Activated CD8-positive, alpha-beta memory T cell treated with anti-CD3 and anti-CD28 coated beads, Interleukin-2, amount 50 U/mL, for 48 hours (primary cell): ENCODE measurements at places on chromosomes 6 and 20.

DNA sequence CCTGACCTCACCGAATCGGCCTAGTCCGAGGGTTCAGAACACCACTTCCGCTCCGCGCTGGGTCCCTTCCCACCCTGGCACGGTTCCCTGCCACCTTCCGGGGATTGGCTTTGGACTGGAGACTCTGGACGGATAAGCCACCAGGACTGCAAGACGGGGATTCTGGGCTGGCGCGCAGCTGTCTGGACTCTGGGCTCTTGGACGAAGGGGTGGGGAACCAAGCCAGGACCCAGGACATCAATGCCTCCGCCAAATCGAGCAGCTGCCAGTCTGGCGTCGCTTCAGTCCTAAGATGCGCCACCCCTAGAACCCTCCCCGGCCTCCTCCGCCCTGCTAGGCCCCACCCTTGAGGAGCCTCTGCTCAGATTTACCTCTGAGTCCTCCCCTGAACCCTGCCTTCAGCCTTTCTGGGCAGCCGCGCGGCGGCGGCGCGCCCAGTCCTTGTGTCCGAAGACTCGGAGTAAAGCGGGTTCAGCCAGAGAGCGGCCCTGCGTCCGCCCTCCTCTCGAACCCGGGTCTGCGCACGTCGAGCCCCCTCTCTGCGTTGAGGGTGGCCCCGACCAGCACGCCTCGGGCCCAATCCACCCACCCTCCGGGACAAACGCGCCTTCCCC lies 1.2 kb downstream of the KCNK17 start:
- DNase-seq, result no peak

GRCh38 chr6:20715135-20715806 lies 181.0 kb downstream of the CDKAL1 start:
- DNase-seq, result no peak

- DNase-seq, result no peak
These were observed 84.9 kb downstream of the MKKS start for GRCh38 chr20:10349118-10349517.

- no peak for DNase-seq
These were observed 210.0 kb upstream of the MAN1A1 start for GRCh38 chr6:119559586-119559985.

DNA sequence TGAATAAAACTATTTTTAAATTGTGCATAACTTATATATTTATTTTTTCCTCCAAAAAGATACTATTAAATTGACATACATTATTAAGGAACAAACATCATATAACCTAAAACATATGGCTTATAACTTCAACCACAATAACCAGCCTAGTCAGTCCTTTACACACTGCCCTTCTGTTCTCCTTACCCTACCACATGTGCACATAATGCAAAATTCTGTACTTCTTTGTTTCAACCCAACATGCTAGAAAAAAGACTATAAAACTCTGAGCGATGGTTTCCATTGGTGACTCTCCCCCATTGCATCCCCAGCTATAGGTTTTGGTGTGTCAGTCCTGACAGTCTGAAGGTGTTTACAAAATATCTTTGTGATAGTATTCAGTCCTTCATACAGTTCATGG lies 14.8 kb upstream of the TTK start:
- DNase-seq, result no peak

- DNase-seq, result no peak
These were observed 219.0 kb downstream of the PREX1 start for GRCh38 chr20:48608756-48609155.

DNA sequence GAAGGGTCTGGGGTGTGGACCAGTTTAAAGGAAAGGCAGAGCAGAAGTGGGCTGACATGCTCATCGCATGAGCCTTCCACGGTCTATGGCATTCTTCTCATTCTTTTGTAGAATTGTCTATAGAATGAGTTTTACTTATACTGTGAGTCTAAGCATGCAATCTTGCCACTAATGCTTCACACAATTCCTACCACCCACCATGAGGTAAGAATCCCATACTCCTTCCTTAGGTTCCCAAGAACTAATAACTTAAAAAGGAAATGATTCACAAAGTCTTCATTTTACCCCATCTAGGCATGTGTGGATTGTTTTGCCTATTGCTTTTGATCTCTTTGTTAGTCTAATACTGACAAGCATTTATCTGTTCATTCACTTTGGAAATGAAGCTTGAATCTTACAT lies 195.2 kb downstream of the LY86 start:
- DNase-seq, result no peak

- no peak for DNase-seq
These were observed 15.6 kb upstream of the HMGN3 start for GRCh38 chr6:79250107-79250514.

GRCh38 chr6:167140589-167141474 lies 16.9 kb downstream of the GPR31 start:
- DNase-seq, result no peak

- no peak for DNase-seq
These were observed 102.2 kb downstream of the DCDC2 start for GRCh38 chr6:24255676-24256075.

DNA sequence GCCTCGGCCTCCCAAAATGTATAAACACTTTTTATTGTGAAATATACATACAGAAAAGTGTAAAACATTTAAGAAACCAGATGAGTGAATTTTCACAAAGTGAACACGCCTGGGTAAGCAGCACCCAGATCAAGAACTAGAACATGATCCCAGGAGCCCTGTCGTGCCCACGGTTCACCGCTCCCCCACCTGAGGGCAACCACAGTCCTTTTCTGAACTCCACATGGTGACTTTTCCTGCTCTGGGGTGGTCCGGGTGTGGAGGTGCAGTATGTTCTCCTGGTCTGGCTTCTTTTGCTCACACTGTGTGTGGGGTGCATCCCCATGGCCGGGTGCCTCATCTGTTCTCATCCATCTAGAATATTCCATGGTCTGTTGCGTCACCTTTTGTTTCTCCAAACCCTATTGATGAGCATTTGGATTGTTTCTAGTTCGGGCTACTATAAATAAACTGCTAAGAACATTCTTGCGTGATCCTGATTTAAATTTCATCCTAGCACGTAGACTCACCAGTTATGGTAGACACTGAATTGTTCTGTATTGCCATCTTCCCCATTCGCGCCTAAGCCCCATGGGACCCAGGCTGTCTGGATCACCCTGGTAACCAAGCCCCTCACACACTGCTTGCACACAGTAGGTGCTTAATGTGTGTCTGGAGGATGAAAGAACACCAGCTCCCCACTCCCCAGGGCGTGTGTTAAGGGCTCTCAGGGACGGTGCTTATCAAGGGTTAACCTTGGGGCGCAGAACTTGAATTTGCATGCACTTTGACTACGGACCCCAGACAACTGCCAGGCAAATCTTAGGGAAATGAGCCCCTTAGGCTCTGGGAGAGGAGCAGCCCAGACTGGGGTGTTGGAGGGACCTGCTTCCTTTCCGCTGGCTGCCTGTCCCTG lies 56.2 kb downstream of the CTCFL start:
- no peak for DNase-seq

GRCh38 chr20:49710971-49711666 lies 2.6 kb downstream of the B4GALT5 start:
- no peak for DNase-seq

GRCh38 chr20:61828891-61829290 lies 236.8 kb downstream of the TAF4 start:
- no peak for DNase-seq

GRCh38 chr20:45765980-45766379 lies 25.7 kb downstream of the WFDC3 start:
- DNase-seq, result no peak

GRCh38 chr6:22057962-22058361 lies 238.9 kb downstream of the PRL start:
- no peak for DNase-seq

DNA sequence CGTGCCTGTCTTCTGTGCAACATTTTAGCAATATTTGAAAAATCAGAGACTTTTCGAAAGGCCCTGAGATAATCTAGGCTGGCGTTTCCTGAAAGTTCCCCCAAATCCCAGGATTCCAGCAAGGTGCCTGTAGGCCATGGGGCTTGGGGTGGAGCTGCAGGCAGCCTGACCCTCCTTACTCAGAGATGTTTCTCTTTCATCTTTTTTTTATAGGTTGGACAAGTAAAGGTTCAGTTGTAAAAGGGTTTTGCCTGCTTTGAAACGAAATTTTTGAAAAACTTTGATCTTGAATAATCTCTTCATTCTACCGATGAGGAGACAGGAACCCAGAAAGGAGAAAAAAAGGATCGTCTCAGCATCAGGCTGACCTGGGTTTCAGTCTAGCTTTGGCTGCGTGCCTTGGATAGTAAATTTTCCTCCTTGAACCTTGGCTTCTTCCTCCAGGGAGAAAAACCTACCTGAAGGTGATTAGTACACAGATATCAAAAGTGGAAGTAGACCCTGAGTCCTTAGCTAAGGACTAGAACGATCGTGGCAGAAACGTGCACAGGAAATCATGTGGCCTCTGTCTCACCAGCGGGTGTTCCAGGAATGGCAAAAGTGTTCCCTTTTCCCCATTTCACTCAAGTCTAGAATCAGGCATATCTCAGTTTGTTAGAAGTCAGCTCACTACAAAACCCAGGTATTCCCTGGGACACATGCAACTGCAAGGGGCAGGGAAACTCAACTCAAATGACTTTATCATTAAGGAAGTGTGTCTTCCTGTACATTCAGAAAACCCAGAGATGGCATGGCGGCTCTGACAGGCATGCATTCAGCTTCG lies 128.2 kb upstream of the PTPN1 start:
- DNase-seq, result no peak

DNA sequence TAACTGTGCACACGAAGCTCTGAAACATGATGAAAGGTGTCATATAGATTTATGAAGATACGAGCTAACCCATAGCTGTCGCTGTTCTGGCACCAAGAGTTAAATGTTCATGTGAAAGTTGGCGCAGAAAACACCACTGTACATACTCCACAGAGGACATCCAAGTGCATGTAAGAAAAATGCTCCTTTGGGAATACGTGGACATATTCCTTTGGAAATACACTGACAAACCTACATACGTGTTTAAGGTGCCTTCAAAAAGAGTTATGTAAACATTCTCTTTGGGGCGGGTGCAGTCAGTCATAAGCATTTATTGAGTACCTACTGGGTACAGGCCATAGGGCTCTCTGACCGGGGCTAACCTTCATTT lies 723 bp upstream of the ARID1B start:
- no peak for DNase-seq

- DNase-seq, result peak; percentile 63
These were observed 1.8 kb downstream of the NKX2-2 start for GRCh38 chr20:21511850-21512633.

- no peak for DNase-seq
These were observed 177.8 kb downstream of the OGFRL1 start for GRCh38 chr6:71466362-71466761.

DNA sequence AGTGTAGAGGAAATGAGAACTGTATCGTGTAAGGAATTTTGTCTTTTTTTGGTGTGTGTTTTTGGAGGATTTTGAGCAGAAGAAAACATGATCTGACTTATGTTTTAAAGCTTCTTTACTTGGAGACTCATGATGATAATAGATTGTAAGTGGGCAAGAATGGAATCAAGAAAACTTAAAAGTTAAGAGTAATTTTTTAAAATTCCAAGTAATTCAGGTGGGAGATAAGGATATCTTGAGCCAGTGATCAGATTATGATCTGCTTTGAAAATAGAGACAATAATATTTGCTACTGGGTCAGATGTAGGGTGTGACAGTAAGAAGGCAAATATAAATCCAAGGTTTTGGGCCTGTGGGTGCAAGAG lies 734 bp downstream of the ZSCAN26 start:
- DNase-seq, result no peak

DNA sequence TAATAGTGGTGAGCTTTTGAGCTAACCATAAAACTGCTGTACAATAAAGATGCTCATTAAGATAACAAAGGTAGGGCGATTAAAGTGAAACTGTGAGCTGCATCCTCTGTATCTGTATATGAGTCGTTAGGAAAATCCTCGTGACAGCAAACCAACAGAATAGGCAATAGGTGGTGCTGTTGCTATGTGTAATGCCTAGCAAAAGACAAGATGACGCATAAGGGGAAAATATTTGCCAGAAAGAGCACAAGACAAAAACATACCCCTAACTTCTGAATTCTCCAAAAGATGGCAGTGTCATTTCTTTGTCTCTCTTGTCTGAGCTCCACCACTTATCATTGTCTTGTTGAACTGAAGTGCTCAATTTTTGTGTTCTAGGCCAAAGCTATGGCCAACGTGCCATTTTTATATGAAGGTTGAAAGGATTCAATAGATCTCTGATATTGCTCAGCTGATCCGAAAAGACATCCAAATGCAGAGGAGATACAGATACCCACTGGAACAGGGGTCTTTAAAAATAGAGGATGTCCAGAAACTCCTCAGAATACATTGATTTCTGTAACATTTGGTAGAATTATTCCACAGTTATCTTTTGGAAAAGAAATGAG lies 56.3 kb upstream of the ANKEF1 start:
- no peak for DNase-seq

DNA sequence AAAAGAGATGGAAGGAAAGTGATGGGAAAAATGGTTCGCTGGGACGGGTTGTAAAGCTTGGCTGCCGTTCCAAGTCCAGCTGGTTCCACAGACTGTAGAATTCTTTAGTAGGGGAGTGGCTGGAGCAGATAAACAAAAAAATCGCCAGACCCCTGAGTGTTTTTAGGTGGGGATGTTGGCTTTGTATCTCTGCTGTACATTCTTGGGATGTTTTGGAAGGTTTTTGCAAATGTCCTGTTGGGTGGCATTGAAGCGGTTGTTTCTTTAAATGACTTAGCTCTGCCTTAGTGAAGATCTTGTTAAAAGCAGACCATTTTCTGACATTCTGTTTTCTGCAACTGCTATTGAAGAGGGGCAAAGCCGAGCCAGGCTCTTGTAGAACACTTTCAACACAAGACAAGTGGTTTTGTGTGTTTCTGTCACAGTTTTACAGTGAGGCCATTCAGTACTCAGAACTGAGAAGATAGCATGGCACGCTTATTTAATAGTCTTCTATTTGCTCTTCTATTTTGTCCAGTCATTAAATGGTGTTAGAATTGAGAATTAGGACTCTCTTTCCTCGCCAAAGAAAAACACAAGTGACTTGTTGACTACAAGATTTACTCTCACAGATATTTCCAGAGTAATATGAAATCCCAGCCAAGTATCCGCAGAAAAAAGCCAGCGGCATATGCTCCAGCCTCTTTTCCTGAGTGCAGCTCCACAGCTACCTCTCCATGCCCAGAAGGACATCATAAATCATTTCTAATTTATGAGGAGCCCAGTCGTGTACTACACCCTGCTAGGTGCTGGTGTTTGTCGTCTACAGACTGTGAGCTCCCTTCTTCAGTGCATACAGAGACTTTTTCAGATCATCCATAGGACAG lies 65.8 kb downstream of the PHACTR2 start:
- DNase-seq, result no peak

GRCh38 chr6:56593801-56594318 lies 48.8 kb downstream of the DST start:
- DNase-seq, result no peak
